ENCODE measurements at places on chromosomes 6 and 20.

GRCh38 chr20:62734326-62734725 is 25.7 kb downstream of the NTSR1 start:
- no peak for DNase-seq

DNA sequence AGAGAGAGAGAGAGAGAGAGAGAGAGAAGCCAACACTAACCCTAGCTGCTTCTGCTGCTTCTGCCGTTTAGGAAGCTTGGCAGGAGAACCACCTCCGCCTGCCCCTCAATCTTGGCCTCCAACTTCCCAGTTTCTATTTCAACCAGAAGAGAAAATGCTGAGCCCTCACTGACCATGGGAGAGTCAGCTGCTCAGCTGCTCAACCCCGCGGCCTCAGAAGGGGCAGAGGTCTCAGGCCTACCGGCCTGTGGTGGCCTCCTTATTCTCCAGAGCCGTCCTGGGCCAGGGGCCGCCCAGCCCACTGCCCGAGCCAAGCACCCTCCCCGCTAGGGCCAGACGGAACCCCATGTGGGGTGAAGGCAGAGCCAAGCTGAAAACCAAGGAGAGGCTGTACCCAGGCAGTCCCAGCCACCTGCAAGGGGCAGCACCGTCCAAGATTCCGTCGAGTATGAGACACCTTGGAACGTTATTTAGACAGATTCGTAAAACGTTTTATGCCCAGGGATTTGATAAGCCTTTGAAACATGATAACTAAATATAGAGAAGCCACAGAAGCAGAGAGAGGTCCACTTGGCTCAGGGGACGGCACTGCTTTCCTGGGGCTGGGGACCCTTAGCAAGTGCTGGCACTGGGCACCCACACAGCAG is 116.6 kb downstream of the DLL1 start:
- DNase-seq = no peak

- no peak for DNase-seq
Observed at GRCh38 chr6:97449444-97449966, 166.5 kb upstream of the MMS22L start.

DNA sequence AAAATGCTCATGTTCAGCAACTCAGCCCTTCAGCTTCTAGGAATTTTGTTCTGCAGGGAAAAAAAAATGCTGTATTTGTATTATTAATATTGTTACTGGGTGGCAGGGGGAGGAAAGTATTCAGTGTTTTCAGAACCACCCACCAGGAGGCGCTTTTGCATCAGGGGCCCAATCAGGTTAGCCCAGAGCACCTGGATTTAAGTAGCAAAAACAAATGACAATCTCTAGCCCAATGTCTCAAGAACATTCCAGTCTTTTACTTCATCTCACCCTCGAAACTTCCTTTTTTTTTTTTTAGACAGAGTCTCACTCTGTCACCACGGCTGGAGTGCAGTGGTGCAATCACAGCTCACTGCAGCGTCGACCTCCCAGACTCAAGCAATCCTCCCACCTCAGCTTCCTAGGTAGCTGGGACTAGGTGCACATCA is 635 bp upstream of the C20orf203 start:
- DNase-seq = peak; percentile 65

DNA sequence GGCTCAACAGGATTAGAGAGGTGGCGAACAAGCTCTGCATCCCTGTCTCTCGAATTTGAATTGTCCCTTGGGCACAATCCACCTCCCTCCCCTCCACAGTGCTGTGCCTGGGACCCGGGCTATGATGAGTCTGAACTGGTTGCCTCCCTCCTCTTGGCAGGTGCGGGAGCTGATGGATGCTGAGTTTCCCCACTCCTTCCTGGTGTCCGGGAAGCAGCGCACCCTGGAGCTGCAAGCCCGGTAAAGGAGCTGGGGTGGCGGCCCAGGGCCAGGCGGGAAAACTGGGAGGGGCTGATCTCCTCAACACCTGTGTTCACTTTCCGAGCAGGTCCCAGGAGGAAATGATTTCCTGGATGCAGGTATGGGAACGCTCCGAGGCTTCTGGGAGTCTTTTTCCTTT is 14.9 kb downstream of the FGD2 start:
- DNase-seq = no peak

DNA sequence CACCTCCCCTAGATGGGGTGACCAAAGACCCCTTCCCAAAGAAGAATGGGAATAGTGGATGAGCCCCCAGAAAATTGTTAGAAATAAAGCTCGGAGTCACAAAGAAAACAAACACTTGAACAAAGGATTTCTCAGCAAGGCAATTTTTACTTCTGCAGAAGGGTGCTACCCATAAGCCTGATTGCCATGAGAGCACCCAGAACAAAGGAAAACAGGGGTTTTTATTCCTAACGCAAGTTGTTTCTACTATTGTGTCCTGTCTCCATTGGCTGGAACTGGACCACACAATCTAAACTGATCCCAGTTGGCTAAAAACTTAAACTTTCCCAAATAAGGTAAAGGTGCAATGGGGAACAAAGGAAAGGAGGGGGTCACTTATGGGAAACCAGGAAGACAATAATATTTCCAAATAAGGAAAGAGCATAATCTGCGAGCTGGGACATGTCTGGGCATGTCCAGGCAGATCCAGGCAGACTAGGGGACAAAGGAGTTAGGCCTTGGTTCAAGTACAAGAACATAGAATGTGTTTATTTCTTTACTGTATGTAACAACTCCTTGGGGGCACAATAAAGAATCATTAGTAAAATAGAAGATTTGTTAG is 20.0 kb downstream of the HLA-B start:
- no peak for DNase-seq

DNA sequence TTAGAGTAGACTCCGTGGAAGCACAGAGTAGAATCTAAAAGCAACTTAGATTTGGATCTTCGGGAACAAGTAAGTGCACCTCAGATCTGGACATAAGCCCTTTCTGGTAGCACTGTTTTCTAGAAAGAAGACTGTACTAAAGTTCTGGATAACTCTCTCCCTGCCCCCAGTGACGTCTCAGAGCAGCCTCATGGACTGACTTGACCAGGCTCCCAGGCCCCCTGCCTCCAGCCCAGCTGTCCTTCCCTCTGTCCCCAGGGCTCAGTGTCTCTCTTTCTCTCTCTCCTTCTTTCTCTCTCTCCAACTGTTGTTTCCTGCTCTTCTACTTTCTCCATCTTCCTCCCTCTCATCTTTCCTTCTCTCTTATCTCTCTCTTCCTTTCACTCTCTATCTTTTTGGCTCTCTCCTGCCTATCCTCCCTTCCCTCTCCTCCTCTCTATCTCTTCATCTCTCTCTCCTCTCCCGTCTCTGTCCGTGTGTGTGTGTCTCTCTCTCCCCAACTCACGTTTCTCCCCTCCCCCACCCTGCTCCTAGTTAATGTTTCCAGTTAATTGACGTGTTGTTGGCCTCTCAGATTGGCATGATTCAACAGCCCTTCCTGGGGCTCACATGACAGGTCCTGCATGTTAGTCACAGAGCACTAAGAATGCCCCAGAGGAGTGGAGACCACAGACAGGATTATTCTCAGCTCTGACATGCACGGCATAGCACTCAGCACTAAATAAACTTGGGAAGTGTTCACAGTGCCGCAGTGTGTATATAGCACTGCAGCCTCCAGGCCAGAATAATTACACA is 180.4 kb upstream of the FOXQ1 start:
- no peak for DNase-seq

DNA sequence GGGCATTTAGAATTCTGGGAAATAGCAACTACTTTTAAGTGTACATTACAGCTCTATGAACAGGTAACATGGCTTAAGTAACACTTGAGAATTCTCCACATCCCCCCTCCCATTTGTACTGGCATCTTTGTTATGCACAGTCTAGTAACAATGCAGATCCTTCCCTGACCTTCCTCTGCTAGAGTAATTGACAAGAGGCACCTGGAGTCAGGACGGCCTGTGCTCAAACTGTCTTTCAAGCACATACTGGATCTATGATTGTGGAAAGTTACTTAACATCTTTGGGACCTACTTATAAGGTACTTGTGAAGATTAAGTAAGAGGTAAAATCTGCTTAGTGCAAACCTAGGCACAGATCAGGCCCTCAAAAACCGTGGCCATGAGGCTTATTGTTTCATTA is 21.9 kb upstream of the GSTA3 start:
- no peak for DNase-seq

DNA sequence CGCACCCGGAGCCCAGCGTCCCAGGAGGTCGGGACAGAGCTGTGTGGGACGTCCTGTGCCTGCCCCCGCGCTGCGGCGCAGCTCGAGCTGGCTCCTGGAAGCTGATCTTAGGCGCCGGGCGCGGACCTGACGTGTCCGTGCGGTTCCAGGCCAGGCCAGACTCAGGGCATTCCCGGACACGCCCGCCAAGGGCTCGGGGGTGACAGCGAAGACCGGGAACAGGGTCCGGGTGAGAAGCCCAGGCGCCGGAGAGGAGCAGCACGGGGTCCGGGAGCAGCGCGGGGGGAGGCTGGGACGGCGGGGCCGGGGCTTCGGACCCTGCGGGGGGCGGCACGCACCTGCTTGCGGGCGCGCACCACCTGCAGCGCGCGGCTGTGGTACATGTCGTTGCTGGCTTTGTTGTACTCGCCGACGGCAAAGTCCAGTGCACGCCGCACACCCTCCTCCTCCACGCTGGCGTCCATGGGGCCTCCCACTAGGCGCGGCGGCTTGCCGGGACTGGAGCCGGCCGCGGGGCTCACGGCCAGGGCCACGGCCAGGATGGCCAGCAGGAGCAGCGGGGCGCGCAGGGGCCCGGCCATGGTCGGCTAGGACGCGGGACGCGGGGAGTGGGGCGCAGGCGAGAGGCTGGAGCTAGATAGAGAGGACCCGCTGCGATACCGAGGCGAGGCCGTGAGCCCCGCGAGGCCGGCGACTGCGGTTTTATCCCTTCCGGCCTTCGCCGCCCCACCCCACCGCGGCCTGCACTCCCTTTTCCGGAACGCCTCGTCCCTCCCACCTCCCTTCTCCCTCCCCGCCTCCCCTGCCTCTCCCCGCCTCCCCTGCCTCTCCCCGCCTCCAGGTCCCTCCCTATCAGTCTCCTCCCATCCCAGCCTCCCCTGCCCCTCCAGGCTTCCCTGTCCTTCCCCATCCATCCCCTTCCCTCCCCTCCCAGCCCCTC is at the start of gene CST3:
CST3 (minus strand) TSS at position 674 of the 940 bp plus-strand sequence; CDS start at position 581, 93 bp downstream.
- DNase-seq = peak; percentile 85

DNA sequence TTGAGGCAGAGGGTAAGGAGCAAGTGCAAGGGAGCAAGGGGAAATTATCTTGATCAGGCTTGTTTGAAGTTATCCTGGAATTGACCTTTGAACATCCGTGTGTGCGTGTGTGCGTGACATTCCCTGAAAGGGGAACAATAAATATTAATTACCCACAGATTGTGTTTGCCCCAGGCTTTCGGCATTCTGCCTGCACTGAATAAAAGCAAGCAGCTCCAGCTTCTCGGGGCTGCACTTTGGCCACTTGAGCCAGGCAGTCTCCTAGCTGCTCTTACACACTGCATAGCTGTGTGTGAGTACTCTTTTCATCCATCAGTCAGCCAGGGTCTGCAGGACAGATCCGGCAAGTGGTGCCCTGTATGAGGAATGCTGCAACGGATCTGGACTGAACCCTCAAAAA is 107.7 kb upstream of the BTN3A2 start:
- no peak for DNase-seq

GRCh38 chr6:3882866-3883265 is 33.7 kb downstream of the FAM50B start:
- no peak for DNase-seq

- DNase-seq = no peak
Observed at GRCh38 chr6:5525209-5525608, 263.9 kb downstream of the FARS2 start.
